Occipital lobe (tissue), 3 donors: ENCODE measurements at places on chromosomes 11 and 22.
A peak's percentile ranks its signal among the peaks of the same experiment; 100 is the strongest.

DNA sequence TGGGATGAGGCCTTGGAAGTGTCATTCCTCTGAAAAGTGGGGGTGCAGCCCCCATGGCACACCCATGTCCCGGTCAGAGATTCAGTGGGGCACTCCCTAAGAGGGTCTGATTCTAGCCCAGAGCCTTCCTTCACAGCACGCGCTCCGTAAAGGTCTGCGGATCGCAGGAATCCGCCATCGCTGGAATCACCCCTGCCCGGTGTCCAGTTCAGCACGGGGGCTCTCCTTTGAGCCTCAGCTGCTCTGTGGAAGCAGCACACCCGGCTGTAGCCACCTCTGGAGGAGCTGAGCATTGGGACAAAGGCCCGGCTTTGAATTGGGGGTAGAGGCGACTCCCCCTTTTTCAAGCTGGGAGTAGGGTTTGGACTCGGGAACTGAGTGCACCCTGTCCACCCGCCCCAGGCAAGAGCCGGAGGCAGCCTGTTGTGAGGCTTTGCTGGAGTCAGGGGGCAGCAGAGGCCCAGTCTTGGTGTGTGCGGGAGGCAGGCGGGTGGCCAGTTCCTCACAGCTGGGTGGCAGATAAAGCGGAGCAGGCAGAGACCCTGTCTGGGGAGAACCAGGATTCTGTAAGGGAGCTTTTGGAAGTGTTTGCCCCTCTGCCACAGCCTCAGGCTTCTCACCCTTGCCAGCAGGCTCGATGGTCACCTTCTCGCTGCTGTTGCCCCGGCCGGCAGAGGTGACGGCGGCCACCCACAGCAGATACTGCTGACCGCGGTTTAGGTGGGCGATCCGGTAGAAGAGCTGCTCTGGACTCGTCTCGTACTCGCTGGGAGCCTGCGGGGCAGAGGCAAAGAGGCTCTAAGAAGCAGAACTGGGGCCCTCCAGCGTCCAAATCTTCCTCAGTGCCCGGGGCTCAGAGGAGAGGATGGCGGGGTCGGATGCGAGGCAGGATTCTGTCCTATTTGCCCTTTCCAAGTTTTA, 115.9 kb downstream of the CEP164 start:
- peak; percentile 50 for DNase-seq

DNA sequence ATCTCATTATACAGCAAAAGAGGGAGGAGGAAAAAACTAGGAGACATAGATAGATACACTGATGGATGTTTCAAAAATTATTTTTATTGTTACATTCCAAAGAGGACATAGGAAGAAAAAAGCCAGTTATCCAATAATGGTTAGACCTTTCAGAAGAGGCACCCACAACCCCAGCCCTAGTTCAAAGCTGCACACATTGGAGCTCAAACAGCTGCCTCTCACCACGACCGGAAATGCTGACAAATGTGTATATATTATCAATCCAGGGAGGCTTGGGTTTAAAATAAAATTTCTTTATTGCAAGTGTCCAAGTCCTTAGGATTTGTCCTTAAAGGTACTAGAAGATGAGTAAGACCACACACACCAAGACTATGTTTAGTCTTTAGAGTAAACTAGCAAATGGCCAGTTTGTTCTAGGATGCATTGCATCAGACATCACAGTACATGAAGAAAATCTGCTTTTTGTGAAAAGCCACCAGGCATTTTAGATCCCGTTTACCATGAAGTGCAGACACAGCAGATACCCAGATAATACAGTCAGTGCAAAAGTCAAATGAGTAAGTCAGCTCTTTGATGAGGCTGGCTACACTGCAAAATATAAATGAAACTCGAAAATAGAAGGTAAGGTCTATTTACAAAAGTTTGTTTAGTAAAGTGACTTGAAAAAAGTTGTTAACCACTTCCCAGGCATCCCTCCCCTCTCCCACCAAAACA, 4.6 kb upstream of the ASCL3 start:
- DNase-seq: no peak

- no peak for DNase-seq
These were observed 85.3 kb downstream of the MICAL3 start for GRCh38 chr22:17939011-17939410.

DNA sequence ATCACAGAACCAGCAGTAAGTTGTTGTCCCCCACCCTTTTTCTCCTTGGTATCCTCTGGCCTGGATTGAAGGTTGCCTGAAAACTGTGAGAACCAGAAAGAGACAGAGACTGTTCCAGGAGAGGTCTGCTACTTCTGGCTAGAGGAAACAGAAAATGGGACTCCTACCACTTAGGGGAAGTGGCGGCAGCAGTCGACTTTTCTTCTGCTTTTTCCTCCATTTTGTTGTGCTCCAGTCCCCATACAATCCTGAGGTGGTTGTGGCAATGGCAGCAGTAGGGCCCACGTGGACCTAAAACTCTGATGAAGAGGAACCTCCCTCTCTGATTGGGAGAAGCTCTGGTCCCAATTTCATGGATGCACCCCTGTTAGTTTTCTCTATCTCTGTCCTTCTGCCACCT, 76.0 kb upstream of the SORL1 start:
- no peak for DNase-seq
